ENCODE measurements at places on chromosomes 7 and 10. TPM values are rescaled to one million over a fixed set of nuclear protein-coding genes. Genes with fewer than 3 reads are reported as not detected.

DNA sequence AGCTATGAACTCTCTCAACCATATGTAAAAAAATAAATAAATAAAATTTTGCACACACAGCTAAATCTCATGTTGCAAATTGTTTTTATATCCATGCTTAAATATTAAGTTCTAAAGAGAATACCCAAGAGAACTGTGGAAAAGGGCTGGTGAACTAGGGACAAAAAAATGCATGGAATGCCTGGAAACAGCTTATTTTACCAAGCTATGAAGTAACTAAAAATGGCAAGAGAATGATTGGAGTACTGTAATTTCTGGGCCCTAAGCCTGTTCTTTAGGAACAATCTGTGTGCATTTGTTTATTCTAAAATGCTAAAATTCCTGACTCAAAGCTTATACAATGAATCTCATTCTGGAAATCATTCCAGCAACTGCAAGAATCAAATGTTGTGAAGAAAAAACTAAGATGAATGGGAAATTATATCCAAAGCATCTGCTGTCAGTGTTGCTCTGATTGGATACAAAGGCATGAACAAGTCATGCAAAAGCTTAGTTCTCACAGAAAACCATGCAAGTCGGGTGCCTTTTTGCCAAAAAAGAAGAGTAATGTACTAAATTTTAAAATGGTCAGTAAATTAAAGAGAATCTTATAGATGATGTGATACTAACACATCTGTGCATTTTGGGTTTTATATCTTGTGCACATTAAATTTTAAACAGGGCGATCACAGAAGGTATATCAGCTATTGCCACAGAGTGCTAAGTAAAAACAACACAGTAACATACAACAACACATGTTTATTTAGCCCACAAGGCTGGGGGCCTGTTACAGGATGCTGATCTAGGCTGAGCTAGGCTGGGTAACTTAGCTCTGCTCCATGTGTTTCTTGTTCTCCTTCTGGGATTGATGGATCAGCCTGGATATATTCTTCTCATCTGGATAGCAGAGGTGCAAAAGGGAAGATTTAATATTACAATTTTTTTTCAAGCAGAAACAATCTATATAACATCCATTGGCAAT lies 453.5 kb upstream of the SEMA3A start:
- no peaks in the 10 kb centered on the region for H3K4me1 ChIP-seq
- no peak overlapping the region for H3K4me3 ChIP-seq
- no peaks in the 10 kb centered on the region for H3K27me3 ChIP-seq

GRCh38 chr10:75950307-75950706 lies 518.9 kb downstream of the LRMDA start:
- H3K36me3 ChIP-seq, result no peaks in the 10 kb centered on the region
- H3K27me3 ChIP-seq, result no peaks in the 10 kb centered on the region
- H3K27ac ChIP-seq, result no peak overlapping the region
- no peaks in the 10 kb centered on the region for H3K4me1 ChIP-seq

- H3K27me3 ChIP-seq, result no peaks in the 10 kb centered on the region
- H3K4me1 ChIP-seq, result no peaks in the 10 kb centered on the region
- H3K36me3 ChIP-seq, result no peaks in the 10 kb centered on the region
- DNase-seq, result no peak
Observed at GRCh38 chr7:17401791-17402627, 103.6 kb downstream of the AHR start.

Gene ELAPOR2
- 2.9 TPM for total RNA-seq

DNA sequence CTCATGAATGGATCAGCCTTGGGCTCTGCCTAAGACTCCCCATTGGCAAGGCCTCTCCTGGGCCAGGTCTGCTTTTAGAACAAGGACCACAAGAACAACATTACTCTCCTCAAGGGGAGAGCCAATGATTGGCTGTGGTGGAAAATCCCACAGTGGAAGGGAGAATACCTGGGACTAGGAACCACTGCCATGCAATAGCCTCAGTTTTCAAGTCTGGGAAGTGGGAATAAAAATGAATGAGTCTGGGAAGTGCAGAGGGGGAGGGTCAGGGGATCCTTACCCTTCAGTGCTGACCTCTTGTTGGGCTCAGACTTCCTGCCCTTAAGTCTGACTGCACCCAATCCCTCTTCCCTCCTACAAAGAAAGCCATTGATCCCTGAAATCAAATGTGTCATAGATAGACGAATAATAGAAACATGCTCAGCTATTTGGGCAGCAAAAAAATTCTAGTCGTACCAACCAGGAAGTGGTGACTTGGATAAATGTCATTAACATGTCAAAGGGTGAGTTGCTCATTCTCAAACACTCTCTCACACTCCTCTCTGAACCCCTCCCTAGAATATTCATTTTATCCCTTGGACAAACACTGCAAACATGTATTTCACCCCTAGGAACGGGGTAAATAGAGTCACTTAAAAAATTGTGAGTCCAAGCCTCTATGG lies 123.6 kb downstream of the SH3PXD2A start:
- H3K27ac ChIP-seq, result peak overlapping the region; percentile 16
- H3K36me3 ChIP-seq, result no peaks in the 10 kb centered on the region
- H3K4me1 ChIP-seq, result peaks cover 19% of the 10 kb centered on the region
- no peak overlapping the region for H3K4me3 ChIP-seq
- no peak for DNase-seq
- no peaks in the 10 kb centered on the region for H3K27me3 ChIP-seq
